ENCODE measurements at places on chromosomes 12 and 14. TPM values are rescaled to one million over a fixed set of nuclear protein-coding genes. Genes with fewer than 3 reads are reported as not detected.

- no peak for DNase-seq
Observed at GRCh38 chr14:75999511-76000190, 14.1 kb downstream of the IFT43 start.

The SMCO2 gene
- 0.88 TPM for total RNA-seq

DNA sequence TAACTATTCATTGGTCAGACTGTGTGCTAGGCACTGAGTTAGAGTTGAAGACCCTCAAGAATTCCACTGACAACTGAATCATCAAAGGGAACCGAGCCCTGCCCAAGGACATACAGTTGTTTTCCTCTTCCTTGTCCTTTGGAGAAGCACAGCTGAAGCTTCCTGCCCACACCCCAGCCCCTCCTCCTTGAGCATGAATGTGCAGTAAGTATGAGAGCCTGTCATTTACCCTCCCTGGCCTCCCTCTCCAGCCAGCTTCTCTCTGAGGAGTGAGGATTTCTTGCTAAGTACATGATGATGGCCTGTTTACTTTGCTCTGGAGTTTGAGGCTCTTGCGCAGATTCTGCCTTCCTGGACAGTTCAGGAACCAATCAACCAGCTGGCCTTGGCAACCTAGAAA is 235.2 kb downstream of the CACNA1C start:
- peak; percentile 86 for DNase-seq

The PMEL gene
- total RNA-seq, result 0.59 TPM

GRCh38 chr12:26611598-26611997 is 221.4 kb downstream of the ITPR2 start:
- DNase-seq, result no peak

The DAO gene
- total RNA-seq, result not detected

GRCh38 chr12:104910196-104910840 is 47.8 kb downstream of the SLC41A2 start:
- DNase-seq, result no peak

DNA sequence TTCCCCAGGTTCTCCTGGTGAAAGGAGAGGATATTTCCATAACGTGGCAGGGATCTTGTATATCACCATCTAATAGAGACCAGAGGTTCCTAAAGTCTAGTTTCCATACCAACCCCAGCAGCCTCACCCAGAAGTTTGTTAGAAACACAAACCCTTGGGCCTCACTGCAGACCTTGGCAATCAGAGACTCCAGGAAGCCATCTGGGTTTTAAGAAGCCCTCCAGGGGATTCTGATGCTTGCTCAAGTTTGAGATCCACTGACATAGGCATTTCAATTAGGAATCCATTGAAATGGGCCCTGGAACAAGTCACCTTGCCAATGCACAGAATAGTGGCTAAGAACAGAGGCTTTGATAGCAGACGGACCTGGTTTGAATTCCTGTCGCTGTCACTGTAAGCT is 2.2 kb upstream of the CMKLR1 start:
- no peak for DNase-seq

The AMIGO2 gene
- 8.0 TPM for total RNA-seq

DNA sequence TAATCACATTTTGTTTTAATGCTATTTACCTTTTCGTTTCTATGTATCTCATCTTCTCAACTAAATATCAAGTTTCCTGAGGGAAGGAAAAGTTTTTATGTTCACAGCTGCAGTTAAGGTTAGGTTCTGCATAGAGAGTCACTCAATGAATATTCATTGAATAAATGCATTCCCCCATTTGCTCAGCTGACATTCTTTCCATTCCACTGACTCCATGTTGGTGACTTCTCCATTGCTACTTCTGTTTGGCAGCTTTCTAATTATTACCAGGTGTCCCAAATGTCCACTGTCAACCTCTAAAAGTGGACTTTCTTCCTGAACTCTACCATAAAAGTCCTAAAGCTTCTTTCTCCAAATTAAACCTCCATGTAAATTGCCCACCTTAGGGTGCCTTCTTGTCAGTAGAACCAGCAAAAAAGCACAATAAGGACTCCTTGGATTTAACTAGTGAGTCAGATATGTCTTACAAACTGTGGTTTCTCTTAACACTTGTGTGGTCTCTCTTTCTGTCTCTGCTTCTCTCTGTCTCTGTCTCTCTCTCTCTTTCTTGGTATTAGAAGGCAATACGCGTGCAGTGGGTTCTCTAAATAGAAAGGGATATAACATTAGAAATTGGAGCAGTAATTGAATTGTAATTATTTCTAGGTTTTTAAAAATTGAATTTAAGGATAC is 85.9 kb downstream of the TMEM117 start:
- DNase-seq, result no peak

The LRTM2 gene
- total RNA-seq, result not detected

- no peak for DNase-seq
Observed at GRCh38 chr12:5796171-5796958, 148.7 kb downstream of the ANO2 start.

The RNASE2 gene
- total RNA-seq, result not detected

GRCh38 chr12:10130042-10130441 is at the start of gene CLEC7A:
Gene CLEC7A, minus strand, starts transcription at chr12:10130199. Its CDS starts 117 bp downstream, at chr12:10130082.
- no peak for DNase-seq

The ALKBH1 gene
- total RNA-seq, result 9.4 TPM

The VTI1B gene
- 66.6 TPM for total RNA-seq

GRCh38 chr12:70724444-70724843 is 87.2 kb upstream of the PTPRB start:
- DNase-seq, result no peak

- no peak for DNase-seq
Observed at GRCh38 chr12:92558215-92558773, 144.5 kb upstream of the PLEKHG7 start.

The TSHR gene
- total RNA-seq, result not detected

The NAV3 gene
- total RNA-seq, result 107 TPM

DNA sequence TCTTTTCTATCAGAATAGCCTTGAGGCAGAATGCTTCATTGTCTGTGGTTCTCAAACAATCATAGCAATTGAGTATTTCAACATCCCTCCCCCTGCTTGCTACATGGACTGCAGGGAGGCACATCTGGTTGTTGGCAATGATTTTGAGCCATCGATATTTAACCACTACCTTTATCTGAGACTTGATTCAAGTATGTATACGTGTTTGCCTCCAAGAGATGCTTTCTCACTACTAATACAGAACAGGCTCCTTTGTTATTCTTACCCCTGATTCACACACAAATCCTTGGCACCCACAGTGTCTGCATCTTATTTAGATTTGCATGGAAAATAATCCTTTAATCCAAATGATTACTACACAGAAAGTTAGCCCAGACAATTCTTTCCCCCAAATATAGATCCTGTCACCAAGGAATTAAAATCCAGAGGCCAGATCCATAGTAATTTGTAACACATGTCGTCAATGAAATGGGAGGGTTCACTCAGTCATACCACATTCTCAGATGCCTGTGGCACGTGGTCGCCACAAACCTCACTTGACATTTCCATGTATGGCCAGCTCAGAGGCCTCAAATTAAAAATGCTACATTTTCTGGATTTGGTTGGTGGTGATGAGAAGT is 199.3 kb downstream of the ITPR2 start:
- no peak for DNase-seq

- DNase-seq, result peak; percentile 41
Observed at GRCh38 chr12:53193040-53193439, 12.3 kb upstream of the CSAD start.

- no peak for DNase-seq
Observed at GRCh38 chr12:130301559-130301958, 36.1 kb upstream of the PIWIL1 start.

The KRT74 gene
- not detected for total RNA-seq

DNA sequence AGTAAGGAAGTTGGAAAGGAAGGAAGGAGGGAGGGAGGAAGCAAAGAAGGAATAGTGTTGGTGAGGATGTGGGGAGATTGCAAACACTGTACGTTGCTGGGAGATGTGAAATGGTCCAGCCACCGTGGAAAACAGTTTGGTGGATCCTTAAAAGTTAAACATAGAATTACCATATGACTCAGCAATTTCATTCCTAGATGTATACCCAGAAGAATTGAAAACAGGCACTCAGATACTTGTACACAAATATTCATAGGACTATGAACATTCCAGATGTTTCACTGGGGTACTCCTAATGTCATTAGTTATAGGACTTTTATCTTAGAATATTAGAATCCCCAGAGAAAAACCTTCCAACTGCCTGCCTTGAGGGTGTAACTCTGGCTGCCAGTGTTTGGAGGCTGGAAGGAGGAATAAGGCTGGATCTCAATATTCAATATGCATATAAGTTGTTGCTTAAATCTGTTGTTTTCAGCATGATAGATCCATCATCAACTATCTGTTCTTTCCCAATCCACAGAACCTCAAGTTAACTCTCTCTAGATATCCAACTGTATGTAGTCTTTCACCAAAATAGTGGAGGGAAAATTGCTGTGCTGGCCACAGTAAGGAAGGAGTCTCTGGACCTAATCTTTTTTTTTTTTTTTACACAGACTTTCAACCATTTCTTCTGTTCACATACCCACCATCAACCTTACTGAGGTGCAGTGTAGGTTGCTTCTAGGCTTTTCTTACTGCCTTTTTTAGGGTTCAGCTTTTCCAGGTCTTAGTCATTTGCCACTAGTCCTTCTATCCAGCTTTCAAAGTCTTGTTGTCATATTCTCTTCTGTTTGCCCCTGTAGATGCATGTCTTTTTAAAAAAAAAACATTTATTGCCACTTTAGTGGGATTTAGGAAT is 94.5 kb downstream of the DNAI7 start:
- no peak for DNase-seq

- no peak for DNase-seq
Observed at GRCh38 chr14:58291646-58292045, 6.7 kb upstream of the ARID4A start.

GRCh38 chr14:75301666-75302325 is 23.2 kb downstream of the FOS start:
- no peak for DNase-seq

The LETMD1 gene
- total RNA-seq, result 56.1 TPM

The SERPINA6 gene
- total RNA-seq, result not detected

The KRT3 gene
- not detected for total RNA-seq

Measured in osteoblast (primary cell).